Esophagus muscularis mucosa (tissue), 4 donors: ENCODE measurements at places on chromosomes 3 and 15. TPM values are rescaled to one million over a fixed set of nuclear protein-coding genes. Genes with fewer than 3 reads are reported as not detected.

- peaks cover 5% of the 10 kb centered on the region for H3K4me1 ChIP-seq
- H3K4me3 ChIP-seq: no peak overlapping the region
- DNase-seq: no peak
Measured at GRCh38 chr15:69535101-69535638, 82.6 kb downstream of the RPLP1 start.

GRCh38 chr3:108064293-108064887, 26.4 kb downstream of the CD47 start:
- H3K27ac ChIP-seq: no peak overlapping the region
- peaks cover 15% of the 10 kb centered on the region for H3K36me3 ChIP-seq
- H3K27me3 ChIP-seq: no peaks in the 10 kb centered on the region
- DNase-seq: no peak

DNA sequence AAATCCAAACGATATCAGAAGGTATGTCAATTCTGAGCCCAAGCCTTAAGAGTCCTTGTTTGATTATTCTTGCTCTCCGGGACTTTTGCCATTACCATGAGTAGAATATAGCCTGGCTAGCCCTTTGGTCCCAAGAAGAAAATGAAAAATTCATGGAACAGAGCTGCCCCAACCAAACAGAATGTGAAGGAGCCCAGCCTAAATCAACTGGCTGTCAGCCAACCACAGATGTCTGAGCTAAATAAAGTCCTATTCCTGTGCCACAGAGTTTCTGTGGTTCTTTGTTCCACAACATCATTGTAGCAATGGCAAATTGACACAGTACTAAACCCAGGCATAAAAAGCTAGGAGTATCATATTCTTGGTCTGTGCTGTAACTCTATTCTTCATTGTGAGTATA, 185.2 kb downstream of the CPNE4 start:
- H3K4me1 ChIP-seq: no peaks in the 10 kb centered on the region
- no peak overlapping the region for H3K27ac ChIP-seq
- DNase-seq: no peak
- no peaks in the 10 kb centered on the region for H3K36me3 ChIP-seq

DNA sequence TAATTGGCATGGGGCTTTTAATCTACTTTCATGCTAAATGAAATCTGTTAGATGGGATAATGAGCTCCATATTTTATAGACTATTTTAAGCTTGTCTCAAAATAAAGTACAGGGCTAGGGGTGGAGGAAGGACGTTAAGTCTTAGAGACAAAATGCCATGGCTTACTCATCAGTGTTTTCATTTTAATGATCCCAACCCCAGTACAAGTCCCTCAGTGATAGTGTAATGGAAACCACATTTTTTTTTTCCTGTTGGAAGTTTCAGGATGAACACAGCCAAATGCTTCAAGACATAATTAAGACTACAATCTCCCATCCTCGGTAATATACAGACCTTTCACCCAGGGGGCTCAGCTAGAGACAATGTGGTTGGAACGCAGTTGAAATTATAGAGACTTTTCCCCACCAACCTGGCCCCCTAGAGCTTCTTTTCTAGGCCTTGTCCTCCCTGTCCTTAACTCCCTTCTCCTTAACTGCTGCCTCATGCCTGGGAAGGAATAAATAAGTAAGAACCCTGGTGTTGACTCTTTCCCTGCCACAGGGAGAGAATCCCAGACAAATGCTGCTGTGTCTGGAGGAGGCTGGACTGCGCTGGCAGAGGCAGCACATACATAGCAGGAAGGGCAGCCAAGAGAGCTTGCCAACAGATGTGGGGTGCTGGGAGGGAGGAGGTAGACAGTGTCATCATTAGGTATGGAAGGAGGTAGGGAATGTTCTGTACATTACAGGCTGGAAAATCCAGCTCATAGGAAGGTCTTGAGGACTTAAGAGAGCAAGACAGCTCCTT, 115.4 kb upstream of the ROPN1 start:
- peaks cover 6% of the 10 kb centered on the region for H3K4me1 ChIP-seq
- no peaks in the 10 kb centered on the region for H3K27me3 ChIP-seq
- DNase-seq: no peak
- H3K27ac ChIP-seq: no peak overlapping the region
- no peaks in the 10 kb centered on the region for H3K36me3 ChIP-seq
- H3K4me3 ChIP-seq: no peak overlapping the region

DNA sequence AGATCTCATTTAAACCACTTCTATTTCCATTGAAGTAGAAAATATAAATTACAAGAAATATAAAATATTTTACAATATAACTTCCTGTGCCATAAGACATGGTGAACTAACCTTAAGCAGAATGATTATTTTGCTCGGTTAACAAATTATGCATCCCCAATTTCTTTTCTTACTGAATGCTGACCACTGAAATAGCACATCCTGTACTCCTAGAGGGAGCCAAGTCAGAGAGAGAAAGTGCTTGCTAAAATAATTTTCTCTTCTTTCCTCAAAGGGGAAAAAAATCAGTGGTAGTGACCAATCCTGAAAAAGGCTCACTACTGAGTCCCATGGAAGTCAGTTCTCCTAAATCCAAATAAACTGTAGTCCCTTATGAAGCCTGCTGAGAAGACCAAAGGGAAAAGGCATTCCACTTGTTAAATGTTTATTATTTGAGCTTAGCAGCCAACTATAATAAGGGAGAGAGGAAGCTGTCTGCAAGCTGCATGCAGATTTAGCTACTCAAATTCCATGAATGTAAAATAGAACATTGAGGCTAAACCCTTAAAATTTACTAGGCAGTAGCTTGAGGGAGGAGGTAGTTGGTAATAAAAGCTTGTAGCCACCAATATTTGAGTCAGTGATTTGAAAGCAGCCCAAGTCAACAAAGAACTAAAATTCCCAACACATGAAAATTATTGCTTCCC, 33.1 kb downstream of the CEP152 start:
- no peak overlapping the region for H3K4me3 ChIP-seq
- no peak for DNase-seq
- H3K27ac ChIP-seq: no peak overlapping the region
- H3K4me1 ChIP-seq: no peaks in the 10 kb centered on the region

- H3K36me3 ChIP-seq: no peaks in the 10 kb centered on the region
- H3K27ac ChIP-seq: no peak overlapping the region
- H3K4me1 ChIP-seq: no peaks in the 10 kb centered on the region
Measured at GRCh38 chr3:102353148-102353547, 81.7 kb upstream of the ZPLD1 start.

- no peaks in the 10 kb centered on the region for H3K36me3 ChIP-seq
- H3K27me3 ChIP-seq: no peaks in the 10 kb centered on the region
- peaks cover 7% of the 10 kb centered on the region for H3K4me1 ChIP-seq
- DNase-seq: no peak
- H3K4me3 ChIP-seq: no peak overlapping the region
- H3K27ac ChIP-seq: no peak overlapping the region
Measured at GRCh38 chr3:105197863-105198262, 168.8 kb upstream of the ALCAM start.

DNA sequence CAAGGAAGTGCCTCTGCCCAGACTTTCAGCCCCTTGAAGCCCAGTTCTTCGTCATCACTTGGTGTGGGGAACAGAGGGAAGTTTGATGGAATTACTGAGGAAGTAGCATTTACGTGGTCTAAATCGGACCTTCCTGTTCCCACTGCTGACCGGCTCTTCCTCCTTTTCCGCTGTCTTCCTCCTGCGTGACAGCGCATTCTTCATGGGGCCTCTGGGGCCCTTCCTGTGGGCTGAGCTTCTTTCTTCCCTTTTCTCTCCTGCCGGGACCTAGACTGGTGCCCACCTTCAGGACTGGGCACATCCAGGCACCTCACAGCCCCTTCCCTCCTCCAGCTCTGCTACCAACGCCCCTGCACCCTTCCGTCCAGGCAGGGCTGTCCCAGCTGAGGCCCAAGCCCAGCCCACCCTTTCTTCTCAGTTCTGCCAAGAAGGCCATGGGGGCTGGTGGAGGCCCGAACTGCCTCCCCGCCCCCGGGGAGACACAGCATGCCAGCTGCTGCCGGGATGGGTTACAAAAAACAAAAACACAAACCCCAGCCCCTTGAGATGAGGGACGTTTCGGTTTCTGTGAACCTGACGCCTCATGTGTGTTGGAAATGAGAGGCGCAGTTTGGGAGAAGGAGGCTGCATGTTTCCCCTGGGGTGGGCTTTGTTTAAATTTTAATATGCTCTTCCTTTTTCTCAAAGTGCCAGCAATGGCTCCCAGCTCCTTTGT, 19.1 kb downstream of the ZNF710 start:
- H3K4me1 ChIP-seq: peaks cover 24% of the 10 kb centered on the region
- H3K27me3 ChIP-seq: no peaks in the 10 kb centered on the region
- no peak overlapping the region for H3K4me3 ChIP-seq
- H3K27ac ChIP-seq: peak overlapping the region; percentile 47

- H3K27me3 ChIP-seq: no peaks in the 10 kb centered on the region
- H3K36me3 ChIP-seq: peaks cover 35% of the 10 kb centered on the region
- peak overlapping the region; percentile 94 for H3K27ac ChIP-seq
- DNase-seq: no peak
Measured at GRCh38 chr3:170180079-170180907, 1.2 kb downstream of the PHC3 start.

GRCh38 chr3:138205527-138205926, 18.4 kb downstream of the ARMC8 start:
- DNase-seq: no peak
- H3K27ac ChIP-seq: no peak overlapping the region
- no peaks in the 10 kb centered on the region for H3K36me3 ChIP-seq
- no peaks in the 10 kb centered on the region for H3K27me3 ChIP-seq
- H3K4me3 ChIP-seq: no peak overlapping the region
- H3K4me1 ChIP-seq: peaks cover 27% of the 10 kb centered on the region

The ITIH1 gene
- total RNA-seq: not detected

The RHOV gene
- not detected for total RNA-seq

The HESX1 gene
- total RNA-seq: 0.86 TPM

The COL8A1 gene
- total RNA-seq: 31.5 TPM

The ACTC1 gene
- total RNA-seq: 4.7 TPM

The IL17RD gene
- 6.1 TPM for total RNA-seq
